Motor neuron (in vitro differentiated cells): ENCODE measurements at places on chromosomes 11 and 22.
A peak's percentile ranks its signal among the peaks of the same experiment; 100 is the strongest.

GRCh38 chr11:120904116-120904515, 119.8 kb upstream of the TBCEL start:
- peak; percentile 12 for ATAC-seq

GRCh38 chr11:132576706-132577105, 955.6 kb downstream of the OPCML start:
- peak; percentile 90 for ATAC-seq

GRCh38 chr11:115652496-115652895, 148.3 kb upstream of the CADM1 start:
- no peak for ATAC-seq

- ATAC-seq: peak; percentile 75
These were observed 52.9 kb downstream of the C11orf58 start for GRCh38 chr11:16791191-16791961.

DNA sequence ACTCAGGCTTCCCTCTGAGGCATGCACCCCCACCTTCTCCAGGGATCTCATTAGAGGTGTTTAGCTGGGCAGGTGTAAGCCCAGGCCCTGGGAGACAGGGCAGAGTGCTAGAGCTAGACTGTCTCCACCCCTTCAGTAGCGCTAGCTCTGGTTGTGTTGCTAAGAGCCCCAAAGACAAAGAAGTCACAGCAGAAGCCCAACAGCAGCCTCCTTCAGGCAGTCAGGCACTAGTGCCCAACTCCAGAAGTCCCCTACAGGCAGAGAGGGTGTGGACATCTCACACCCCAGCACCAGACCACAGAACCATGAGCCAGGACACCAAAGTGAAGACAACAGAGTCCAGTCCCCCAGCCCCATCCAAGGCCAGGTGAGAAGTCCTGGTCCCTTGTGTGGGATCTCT, at the start of gene CNGA4:
CNGA4 (plus strand) TSS at position 188 of the 400 bp plus-strand sequence; CDS start at position 306, 118 bp downstream.
- no peak for ATAC-seq

DNA sequence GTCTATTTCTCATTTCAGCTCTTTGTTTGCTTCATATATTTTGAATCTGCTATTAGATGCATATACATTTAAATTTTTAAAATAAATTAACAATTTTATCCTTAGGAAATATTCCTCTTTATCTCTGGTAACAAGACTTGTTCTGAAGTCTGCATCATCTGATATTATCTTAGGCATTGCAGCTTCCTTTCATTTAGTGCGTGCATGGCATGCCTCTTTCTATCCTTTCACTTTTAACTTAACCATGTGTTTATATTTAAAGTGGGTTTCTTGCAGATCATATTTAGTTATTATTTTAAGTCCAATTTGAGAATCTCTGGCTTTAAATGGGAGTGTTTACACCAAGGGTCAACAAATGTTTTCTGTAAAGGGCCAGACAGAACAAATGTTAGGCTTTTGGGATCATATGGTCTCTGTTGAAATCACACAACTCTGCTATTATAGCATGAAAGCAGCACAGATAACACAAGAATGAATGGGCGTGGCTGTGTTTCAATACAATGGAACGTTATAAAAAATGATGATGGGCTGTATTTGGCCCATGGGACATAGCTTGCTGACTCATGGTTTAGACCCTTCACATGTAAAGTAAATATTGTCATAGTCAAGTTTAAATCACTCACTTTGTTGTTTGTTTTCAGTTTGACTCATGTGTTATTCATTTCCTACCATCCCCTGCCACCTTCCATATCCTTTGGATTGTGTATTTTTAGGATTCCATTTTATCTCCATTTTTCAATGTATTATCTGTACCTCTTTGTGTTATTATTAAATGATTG, 83.9 kb upstream of the SNX19 start:
- no peak for ATAC-seq

DNA sequence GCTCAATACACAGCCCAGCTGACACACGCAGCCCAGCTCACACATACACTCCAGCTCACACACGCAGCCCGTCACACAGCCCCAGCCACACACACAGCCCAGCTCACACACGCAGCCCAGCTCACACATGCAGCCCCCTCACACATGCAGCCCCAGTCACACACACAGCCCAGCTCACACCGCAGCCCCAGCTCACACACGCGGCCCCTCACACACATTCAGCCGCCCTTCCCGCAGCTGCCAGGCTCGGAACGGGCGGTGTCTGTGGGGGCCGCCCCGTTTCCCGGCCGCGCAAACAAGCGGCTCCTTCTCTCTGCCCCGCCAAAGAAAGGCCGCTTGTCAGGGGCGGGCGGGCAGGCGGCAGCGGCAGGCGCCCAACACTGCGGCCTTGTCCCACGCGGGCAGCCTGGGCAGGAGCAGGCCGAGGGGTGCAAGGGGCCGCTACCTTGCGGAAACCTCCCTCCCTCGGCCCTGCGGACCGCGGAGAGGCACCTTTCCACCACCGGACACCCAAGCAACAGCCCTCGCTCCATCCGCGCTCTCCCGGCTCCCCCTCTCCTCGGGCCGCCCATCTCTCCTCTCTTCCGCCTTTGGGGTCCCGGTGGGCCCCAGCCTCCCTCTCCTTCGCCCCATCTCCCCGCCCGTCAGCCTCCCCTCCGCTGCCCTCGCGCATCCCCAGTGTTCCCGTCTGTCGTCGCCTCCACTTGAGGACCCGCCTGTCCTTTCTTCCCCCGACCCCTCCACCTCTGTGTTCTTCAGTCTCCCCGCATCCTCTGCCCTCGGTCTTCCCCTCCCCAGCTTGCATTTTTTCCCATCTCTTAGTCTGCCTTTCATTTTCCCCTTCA, 2.2 kb downstream of the PHLDB1 start:
- ATAC-seq: peak; percentile 7

DNA sequence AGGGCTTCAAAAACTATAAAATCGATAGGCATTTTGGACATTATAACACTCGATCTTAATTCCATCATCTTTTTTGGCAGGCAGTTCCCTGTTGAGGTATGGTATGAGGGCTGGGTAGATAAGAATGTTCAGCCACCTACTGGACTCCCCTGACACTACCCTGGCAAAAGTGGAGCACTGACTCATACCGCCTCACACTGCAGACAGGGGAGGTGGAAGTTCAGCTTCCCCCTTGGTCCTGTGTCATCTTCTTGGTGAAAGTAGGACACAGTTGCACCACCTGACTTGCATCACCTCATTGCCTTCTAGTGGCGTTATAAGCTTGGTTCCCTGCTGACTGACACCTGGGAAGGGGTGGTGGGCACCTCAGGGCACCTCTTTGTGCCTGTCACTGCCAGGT, 30.4 kb downstream of the PAAF1 start:
- no peak for ATAC-seq

DNA sequence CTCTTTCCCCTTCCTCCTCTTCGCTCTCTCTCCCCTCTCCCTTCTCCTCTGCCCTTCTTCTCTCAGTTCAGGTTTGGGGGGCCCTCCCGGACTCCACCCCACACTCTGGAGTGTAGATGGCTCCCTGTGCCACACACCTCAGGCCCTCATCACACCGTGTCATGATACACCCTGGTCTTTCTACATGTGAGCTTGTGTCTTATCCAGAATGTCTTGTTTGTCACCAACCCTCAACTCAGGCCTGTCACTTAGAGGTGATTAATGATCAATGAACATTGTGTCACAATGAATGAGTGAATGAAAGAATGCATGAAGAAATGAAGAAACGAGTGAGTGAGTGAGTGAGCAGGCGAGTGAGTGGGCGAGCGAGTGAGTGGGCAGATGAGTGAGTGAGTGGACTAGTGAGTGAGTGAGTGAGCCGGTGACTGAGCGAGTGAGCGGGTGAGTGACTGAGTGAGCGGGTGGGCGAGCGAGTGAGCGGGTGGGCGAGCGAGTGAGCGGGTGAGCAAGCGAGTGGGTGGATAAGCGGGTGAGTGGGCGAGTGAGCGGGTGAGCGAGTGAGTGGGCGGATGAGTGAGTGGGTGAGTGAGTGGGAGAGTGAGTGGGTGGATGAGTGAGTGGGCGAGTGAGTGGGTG, 33.8 kb downstream of the CAPN1 start:
- no peak for ATAC-seq
